ENCODE measurements at places on chromosomes 5 and 9.

- no peak for DNase-seq
These were observed 56.4 kb upstream of the RPL26L1 start for GRCh38 chr5:172902497-172903472.

- DNase-seq: no peak
These were observed 3.2 kb upstream of the FBLL1 start for GRCh38 chr5:168525856-168526255.

DNA sequence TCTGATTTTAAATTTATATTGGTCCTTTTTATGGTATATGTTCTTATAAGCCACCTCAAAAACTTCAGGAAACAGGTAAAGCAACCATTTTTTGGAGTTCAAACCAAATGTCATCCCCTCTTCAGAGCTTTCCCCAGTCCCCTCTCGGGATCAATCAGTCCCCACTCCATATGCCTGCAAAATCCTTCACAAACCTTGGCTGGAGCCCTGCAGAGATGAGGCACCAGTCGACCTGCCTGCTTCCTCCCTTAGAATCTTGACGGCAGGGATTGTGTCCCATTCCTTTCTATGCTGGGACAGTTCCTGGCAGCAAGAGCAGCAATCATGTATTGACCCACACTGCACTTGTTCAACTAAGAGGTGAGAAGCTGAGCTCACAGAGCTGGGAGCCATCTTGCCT lies 22.6 kb downstream of the B4GALT1 start:
- DNase-seq: no peak

GRCh38 chr5:15533129-15533893 lies 33.3 kb downstream of the FBXL7 start:
- no peak for DNase-seq

DNA sequence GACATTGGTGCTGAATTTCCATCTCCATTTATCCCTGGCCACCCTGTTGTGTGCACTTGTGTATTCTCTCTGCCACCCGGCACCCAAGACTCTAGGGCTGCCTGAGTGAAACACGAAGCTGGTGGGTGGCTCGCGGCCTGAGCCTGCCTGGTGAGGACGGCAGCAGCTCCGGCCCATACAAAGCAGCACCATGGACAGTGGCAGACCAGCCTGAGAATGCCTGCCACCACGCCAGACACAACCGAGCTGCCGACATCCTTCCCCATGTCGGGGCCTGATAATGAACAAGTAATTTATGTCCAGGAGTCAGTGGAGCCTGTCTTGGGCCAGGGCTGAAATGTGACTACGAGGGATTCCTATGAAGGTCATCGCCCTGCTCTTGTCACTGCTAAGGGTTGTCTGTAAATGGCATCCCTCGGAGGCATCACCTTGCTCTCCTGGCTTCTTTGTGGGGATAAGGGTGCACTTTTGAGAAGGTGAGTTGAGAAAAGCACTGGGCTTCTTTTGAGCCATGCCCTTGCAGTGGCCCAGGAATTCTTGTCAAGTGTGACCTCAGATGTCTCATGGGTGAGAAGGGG lies 175.7 kb downstream of the MELK start:
- DNase-seq: peak; percentile 39

DNA sequence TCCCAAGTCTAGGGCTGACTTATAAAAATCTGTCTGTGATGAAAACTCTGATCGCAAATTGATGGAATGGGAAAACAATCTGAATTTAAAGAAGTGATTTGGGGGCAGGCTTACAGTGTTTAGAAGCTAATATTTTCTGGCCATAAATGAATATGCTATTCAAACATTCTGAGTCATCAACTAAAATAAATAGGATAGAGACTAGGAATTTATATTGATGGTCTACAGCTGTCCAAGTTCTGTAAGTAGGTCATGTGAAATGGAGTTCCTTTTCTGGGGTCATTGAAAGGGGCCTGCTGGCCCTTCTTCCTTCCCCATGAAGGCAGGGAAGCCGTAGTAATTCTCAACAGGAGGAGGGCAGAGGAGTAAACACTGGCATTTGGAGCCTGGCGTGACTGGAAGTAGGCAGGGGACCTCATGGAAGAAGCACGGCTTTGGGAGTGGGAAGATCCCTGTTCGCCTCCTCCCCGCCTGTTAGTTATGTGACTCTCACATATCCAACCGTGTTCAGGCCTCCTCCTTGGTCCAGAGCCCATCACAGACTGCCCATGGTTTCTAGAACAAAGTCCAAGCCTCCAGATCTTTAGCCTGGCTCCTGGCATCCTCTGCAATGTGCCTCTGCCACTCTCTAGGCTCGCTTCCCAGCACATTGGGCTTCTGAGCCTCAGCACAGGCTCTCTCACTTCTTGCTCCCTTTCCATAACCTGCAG lies 31.7 kb downstream of the ALG2 start:
- DNase-seq: no peak

- DNase-seq: peak; percentile 75
These were observed 40.1 kb downstream of the ALG2 start for GRCh38 chr9:99181621-99182020.

- no peak for DNase-seq
These were observed 85.0 kb upstream of the TAF11L2 start for GRCh38 chr5:17412760-17413671.

Measured in activated CD4-positive, alpha-beta T cell treated with anti-CD3 and anti-CD28 coated beads, Interleukin-2, Interleukin-6, amounts not matched to agents 100 ng/mL and 50 ng/mL, durations not matched to agents 16 hours and 8 hours (primary cell).